ENCODE measurements at places on chromosomes 12 and 14.
A peak's percentile ranks its signal among the peaks of the same experiment; 100 is the strongest.

GRCh38 chr12:25713264-25713663, 160.2 kb upstream of the LMNTD1 start:
- DNase-seq: no peak

GRCh38 chr14:68164711-68165113, 345.1 kb downstream of the RAD51B start:
- no peak for DNase-seq

DNA sequence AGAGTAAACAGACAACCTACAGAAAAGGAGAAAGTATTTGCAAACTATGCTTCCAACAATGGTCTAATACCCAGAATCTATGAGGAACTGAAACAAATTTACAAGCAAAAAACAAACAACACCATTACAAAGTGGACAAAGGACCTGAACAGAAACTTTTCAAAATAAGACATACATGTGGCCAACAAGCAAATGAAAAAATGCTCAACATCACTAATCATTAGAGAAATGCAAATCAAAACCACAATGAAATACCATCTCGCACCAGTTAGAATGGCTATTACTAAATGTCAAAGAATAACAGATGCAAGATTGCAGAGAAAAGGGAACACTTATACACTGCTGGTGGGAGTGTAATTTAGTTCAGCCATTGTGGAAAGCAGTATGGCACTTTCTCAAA, 125.8 kb downstream of the C12orf42 start:
- DNase-seq: no peak

DNA sequence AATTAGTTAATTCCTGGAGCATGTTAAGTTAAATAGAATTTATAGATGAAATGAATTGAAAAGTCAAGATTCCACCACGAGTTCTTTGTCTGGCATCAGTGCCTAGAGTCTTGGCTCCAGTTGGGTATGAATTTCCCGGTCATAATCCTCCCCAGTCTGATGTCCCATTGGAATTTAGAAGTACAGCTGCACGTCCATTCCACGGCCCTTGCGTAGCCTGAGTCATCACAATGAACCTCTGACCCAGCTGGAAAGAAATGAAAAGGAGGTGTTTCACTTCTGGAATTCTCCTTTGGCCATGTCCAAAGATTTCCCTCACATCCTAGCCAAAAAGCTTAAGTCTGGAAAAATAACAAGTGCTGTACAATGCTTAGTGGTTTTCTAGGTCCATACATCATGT, 122.7 kb downstream of the KICS2 start:
- peak; percentile 33 for DNase-seq

DNA sequence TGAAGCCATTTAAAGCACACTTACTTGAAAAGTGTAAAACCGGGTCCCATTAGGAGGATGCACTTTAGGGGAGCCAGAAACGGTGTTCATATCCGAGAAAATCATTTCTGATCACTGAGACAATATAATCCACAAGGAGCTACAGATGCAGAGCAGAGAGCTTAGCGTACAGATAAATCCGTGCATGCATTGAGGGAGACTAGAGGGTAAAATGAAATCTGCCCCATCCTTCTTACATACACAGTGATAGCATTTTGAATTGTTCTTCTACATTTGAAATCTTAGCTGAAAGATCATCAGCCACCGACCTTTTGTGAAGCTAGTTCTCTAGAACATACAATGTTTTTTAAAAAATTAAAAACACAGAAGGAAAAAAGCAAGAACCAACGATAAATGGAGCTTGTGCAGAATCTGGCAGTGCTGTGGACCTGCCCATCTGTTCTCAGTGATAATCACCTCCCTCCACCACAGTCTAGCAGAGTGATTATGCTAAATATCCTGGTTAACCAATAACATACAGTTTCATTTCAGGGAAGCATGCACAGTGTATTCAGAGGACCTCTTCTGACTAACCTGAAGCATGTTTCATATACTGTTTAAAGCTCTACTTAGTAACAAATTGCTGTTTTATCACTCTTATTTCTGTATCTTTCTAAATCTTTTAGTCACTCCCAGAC, 161.1 kb downstream of the PPFIA2 start:
- no peak for DNase-seq

DNA sequence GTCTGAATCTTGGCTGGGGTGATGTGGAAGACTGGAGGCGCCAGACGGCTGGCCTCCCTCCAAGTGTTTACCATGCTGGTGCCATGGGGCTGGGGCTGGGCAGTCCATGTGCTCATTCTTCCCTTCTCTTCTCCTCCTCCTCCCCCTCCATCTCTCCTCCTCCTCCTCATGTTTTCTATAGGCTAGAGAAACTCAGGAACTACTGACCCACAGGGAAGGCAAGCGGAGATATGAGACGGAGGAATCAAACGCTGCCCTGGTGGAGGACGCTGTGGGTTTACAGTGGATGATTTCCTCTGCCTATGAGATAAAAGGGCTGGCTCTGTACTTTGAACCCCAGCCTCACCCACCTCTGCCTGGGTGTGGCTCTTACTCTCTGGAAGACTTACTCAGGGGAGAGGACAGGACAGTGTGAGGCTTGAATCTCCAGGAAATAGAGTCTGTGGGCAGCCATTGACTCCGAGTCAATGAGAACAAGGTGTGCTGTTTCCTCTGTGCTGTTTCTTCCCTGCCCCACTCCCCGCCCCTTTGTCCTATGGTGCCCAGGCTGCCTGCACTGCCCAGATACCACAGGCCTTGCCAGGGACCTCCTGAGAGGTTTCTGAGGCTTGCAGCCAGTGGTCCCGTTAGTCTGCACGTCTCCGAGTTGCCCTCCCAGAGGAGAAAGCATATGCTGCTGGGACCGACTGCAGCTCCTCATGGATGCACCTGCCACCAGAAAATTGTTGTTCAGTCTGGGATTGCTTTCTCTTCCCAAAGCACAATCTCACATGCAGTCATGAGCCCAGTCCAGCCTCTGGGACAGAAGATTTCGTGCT, 132.6 kb upstream of the ARHGAP5 start:
- DNase-seq: no peak

DNA sequence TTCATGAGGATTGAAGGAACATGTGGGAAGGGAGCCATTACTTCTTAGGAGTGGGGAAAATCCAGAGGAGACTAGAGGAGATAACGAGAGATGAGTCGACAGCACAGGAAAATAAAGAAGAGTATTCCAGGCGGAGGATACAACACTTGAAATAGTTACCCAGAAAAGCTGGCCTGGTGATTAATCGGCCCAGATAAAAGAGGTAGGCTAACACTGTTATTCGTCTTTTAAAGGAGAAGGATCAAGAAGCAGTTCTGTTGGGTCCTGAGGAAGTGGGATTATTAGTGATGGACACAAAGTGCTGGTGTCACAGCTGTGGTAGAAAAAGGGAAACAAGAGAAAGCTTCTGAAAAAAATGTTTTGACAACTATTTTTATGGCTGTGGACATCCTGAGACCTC, 425.3 kb downstream of the ZFP36L1 start:
- no peak for DNase-seq

DNA sequence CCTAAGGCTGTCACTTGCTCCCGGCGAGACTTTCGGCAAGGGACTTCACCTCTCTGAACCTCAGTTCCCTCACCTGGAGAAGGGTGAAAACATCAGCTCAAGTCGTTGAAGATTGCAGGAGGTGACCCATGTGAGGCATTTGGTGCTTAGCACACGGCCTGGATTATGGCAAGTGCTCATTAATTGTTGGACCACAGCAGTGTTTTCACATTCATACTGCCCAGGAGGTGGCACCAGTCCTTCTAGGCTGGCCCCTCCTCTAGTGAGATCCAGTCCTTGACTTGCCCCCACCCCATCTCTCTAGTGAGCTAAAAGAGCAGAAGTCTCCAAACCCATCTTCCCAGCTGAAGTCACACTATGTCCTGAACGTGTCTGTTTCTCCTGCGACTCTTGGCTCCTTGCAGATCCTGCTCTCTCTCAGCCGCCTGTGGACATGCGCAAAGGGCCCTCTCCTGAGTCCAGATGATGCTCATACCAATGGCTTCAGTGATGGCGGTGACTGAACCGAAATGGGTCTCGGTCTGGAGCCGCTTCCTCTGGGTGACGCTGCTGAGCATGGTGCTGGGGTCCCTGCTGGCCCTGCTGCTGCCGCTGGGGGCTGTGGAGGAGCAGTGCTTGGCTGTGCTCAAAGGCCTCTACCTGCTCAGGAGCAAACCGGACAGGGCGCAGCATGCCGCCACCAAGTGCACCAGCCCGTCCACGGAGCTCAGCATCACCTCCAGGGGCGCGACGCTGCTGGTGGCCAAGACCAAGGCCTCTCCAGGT, 1.6 kb downstream of the FICD start:
- no peak for DNase-seq

- no peak for DNase-seq
These were observed 4.1 kb downstream of the TSHR start for GRCh38 chr14:80959496-80959895.

DNA sequence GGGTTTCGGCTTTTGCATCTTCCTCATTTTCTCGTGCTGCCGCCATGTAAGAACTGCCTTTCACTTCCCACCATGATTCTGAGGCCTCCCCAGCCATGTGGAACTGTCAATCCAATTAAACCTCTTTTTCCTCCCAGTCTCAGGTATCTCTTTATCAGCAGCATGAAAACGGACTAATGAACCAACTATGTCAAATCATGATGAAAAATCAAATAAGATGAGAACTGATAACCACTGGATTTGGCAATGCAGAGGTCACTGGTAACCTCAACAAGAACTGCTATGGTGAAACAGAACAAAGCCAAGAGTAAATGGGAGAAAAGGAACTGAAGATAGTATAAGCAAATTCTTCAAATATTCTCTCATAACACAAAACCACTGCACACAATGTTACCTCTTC, 6.0 kb downstream of the EML5 start:
- DNase-seq: no peak

DNA sequence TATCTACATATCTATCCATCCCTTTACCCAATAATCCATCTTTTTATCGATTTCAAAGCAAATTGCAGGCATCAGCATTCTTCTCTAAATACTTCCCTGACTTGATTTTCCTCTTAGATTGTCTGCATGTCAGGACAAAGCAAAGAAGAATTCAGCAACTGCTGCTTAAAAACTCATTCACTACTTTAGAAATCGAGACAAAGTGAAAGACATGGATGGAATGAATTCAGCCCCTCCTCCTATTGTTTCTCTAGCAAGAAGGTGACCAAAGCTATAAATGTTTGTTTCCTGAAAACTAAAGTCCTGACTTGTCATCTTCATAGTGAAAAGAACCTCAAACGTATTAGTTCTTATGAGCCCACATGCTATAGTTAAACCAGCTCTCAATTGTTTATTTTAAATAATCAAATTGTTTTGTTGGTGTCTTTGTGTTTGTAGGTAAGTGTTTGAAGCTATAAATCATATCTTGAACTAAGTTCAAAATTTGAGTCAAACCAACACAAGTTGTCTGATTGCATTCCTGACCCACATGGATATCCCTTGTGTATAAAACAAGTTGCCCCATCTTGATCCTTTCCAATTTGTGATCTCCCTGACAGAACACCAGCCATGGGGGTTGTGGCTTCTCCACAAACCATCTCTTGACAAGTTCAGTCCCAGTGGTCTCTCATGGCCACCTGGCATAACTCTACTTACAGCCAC, 58.6 kb upstream of the ARHGAP5 start:
- no peak for DNase-seq

DNA sequence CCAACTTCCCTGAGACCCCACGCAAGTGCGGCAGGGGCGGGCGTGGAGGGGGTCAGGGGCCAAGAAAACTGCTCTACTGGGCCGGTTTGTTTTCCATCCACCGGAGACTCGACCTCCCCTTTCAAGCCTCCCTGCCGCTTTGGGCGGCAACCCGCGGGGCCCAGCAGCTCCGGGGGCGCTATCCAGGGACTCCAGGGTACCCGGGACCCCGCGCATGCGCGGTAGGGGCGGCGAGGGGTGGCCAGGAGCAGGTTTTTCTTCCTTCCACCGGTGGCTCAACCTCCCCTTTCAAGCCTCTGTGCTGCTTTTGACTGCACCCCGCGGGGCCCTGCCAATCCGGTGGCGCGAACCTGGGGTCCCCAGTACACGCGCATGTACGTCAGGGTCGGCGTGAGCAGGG, 323.5 kb downstream of the ALG10 start:
- no peak for DNase-seq
